ENCODE measurements at places on chromosomes 13 and 19.

GRCh38 chr19:41746593-41747227 lies 8.6 kb upstream of the CEACAM6 start:
- DNase-seq, result peak; percentile 46

DNA sequence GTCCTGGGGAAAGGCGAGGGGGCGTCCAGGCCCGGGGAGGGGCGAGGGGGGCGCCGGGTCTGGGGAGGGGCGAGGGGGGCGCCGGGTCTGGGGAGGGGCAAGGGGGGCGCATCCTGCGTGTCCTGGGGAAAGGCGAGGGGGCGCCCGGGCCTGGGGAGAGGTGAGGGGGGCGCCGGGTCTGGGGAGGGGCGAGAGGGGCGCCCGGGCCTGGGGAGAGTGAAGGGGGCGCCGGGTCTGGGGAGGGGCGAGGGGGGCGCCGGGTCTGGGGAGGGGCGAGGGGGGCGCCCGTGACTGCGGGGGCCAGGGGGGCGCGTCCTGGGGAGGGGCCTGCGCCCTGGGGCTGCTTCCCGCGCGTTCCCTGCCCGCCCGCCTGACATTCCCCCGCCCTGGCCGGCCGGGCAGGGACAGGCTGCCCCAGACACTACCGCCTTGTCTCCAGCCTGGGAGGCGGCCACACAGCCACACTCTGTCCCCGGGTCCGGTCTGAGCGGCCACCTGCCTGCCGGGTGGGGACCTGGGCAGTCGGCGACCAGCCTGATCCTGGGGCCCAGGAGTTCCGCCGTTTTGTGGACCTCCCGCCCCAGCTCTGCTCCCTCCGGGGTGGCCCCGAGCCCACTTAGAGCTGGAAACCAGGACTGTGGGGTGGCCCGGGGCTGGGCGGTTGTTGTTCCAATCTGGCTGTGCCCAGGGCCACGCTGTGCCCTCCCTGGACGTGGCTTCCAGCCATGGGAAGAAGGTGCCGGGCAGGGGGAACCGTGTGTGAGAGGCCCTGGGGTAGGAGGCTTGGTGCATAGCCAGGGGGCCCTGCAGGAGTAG lies 11.8 kb downstream of the PALM start:
- no peak for DNase-seq

DNA sequence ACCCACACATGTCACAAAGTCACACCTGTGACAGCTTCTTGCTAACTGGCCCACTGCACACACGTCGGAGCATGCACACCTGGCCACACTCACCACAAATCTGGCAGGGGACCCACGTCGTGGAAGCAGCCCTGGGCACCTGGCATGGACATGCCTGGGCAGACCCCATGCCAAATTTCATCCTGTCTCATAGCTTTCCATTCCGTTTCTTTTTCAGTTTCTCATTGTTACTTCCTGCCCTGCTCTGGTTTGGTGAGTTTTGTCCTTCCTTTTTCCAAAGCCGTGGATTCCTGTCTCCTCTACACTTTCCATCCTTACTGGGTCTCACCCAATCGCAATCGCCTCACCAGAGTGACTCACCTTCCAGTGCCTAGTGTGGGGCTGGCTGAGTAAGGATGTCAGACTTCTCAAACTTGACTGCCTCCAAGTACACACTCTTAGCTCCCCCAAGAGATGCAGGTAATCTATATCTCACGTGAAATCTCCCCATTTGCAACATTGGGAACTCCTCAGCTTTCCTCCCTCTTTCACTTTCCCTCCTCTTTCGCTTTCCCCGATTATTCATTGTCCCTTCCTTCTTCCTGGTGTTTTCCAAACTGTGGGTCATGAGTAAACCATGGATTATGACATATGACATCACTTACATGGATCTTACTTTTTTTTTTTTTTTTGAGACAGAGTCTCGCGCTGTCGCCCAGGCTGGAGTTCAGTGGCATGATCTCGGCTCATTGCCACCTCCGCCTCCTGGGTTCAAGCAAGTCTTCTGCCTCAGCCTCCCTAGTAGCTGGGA lies 1.6 kb upstream of the BBC3 start:
- no peak for DNase-seq

GRCh38 chr13:102400675-102401145 lies 1.1 kb downstream of the FGF14 start:
- no peak for DNase-seq

DNA sequence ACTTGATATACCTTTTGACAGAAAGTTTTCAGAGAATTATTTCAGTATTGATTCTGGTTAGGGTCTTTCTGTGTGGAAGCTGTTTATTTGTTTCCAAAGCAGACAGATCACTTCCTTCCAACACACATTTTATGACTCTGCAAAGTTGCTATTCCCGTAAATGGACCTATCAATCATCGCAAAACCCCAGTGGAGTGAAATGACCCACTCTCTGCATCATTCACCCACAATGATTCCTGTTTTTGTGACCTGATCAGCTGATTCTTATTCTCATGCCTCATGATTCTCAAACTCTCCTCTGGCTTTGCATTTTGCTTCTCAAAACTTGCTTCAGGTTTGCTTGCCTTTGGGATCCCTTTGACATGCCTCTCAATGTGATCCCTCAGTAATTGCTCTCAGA lies 453.7 kb downstream of the PCDH17 start:
- no peak for DNase-seq

DNA sequence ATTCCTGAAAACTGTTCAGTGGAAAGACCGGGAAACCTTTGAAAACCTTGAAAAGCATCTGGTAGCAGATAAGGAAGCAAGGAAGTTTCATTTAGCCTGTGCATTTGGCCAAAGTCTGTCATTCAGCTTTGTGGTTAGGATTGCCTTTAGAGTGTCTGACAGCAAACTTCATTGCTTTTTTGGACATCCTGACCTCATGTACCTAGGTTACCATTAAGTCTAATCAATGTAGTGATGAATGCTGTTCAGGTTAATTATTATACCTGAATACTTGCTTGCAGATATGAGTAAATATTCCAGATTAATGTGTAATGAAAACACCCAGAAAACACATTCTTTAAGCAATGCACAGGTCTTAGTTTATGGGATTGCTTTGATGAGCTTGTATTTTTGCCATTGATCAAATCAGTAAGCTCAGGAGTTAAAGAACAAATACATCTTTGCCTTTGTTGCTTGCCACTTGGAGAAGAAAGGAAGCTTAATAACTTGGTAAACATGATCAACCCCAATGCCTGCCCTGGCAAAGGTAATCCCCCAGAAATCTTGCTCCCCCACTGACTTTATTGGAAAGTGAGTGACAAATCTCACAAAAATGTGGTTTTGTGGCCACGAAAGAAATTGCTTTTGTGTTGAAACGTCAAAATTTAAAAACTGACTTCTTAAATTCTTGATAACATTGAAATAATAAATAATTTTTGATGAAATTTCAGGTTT lies 87.4 kb downstream of the SLC15A1 start:
- no peak for DNase-seq

DNA sequence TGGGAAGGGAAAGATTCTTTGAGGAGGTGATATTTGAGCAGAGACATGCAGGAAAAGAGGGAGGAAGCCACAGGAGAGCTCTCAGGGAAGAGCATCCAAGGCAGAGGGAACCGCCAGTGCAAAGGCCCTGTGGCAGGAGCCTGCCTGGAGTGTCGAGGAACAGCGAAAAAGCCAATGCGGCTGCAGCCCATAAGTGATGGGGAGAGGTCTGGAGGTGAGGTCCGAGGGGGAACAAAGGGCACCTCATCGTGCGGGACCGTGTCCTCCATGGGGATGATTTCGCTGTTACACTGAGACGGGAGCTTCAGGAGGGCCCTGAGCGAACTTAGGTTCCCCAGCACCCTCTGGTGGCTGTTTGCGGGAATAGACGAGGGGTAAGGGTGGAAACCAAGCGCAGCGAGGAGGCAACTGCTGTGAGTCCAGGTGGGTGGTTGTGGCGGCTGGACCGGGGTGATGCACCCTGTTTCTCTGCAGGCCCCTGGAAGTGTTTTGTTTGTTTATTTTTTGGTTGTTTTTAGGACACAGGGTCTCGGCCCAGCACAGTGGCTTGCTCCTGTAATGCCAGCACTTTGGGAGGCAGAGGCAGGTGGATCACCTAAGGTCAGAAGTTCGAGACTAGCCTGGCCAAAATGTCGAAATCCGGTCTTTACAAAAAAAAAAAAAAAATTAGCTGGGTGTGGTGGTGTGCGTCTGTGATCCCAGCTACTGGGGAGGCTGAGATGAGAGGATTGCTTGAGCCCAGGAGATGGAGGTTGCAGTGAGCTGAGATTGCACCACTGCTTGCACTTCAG lies 5.9 kb upstream of the EHD2 start:
- DNase-seq, result peak; percentile 78

- no peak for DNase-seq
Observed at GRCh38 chr19:33823341-33823740, 26.7 kb downstream of the KCTD15 start.

DNA sequence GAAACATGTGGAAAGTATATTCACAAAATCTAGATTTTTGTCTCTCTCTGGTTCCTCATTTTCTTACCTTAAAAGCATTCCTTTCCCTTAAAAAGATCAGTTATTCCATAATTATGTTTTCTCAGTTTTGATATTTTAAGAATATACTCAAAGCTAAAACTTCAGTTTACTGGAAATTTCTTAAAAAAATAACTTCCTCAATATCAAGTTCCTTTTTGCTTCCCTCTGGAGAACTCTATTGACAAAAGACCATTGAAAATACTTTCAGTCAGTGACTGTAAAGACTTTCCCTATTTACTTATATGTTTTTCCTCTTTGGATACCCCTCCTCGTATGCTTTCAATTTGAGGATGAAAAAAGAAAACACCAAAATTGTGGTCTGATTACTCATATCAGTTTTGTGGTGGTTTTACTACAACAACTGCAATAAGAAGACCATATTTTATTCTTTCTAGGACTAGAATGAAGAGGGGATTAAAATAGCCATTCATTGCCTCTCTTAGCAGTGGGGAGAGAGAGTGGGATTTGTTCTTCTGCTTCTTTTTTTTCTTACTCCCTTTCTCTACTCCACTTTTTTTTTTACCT lies 113.2 kb downstream of the ESD start:
- DNase-seq, result no peak

GRCh38 chr19:16836115-16837034 lies 7.2 kb downstream of the SIN3B start:
- DNase-seq, result no peak

GRCh38 chr13:49421391-49421790 lies 22.5 kb downstream of the CAB39L start:
- peak; percentile 14 for DNase-seq

- DNase-seq, result no peak
Observed at GRCh38 chr13:98937911-98938381, 39.9 kb downstream of the DOCK9 start.

DNA sequence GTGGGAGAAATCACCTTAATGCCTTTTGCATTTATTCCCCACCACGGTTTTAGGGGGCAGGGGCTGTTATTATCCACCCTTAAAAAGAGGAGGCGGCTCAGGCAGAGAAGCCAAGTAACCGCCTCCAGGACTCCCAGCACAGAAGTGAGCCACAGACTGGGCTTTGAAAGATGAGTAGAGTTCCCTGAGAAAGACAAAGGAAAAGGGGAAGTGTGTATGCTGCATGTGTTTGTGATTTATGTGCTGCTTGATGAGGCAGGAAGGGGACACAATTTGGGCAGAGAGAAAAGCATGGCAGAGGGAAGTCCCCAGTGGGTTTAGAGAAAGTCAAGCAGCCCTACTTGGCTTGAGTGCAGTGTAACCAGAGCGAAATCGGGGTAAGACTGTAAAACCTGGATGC lies 85.0 kb downstream of the DOCK9 start:
- no peak for DNase-seq

GRCh38 chr19:8831373-8831772 lies 731 bp downstream of the ZNF558 start:
- no peak for DNase-seq

DNA sequence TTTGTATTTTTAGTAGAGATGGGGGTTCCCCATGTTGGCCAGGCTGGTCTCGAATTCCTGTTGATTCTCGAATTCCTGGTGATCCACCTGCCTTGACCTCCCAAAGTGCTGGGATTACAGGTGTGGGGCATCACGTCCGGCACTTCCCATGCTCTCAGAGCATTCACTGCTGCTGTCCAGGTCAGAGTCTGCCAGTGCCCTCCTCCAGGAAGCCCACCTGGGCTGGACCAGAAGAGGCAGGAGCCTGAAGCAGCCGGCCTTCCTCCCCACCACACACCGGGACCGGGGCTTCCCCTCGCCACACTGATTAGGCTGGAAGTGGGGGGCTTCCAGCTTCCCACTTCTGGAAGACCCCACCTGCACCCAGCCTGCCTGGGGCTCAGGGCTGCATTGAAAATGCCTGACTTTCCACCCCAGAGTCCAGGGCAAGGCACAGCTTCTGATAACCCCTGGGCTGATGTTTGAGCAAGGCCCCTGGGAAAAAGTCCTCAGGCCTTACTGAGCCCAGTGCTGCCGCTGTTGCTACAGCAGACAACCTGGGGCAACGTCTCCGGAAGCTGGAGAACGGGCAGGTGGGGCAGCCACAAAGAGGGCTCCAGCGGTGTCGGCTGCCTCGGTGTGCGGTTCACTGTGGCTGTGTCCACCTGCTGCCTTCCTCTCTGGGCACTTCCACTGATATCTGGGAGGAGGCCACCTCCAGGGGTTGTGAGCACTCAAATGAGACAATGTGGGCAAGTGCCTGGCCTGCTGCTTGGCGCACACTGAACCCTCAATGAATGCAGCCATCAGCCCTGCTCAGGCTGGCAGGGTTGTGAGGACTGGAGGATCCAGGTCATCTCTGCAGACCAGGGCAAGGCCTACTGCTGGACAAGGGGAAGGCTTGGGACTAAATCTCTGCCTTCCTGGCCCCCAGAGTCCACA lies 22.6 kb downstream of the CEBPA start:
- no peak for DNase-seq

DNA sequence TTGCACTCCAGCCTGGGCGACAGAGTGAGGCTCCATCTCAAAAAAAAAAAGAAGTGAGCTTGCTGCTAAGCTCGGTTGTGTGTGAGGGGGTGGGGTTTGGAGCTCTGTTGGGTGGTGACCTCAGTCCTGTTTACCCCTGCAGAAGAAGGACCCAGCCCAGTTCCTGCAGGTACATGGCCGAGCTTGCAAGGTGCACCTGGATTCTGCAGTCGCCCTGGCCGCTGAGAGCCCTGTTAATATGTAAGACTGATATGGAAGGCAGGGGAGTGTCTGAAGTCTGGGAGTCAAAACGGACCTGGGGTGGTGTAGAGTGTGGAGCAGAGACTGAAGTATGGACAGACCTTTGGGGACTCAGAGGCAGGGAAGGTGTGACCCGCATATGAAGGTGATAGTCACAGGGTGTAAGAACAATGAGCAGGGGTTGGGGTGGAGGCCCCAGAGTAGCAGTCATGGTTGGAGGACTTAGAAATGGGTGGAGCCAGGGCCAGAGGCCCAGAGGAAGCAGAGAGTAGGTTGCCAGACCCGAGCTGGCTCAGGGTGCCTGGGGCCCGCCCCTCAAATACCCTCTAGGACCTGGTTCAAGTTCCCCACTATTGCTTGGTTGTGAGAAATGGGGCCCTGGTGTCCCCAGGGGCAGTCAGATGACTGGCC lies 13.2 kb downstream of the CLASRP start:
- no peak for DNase-seq

DNA sequence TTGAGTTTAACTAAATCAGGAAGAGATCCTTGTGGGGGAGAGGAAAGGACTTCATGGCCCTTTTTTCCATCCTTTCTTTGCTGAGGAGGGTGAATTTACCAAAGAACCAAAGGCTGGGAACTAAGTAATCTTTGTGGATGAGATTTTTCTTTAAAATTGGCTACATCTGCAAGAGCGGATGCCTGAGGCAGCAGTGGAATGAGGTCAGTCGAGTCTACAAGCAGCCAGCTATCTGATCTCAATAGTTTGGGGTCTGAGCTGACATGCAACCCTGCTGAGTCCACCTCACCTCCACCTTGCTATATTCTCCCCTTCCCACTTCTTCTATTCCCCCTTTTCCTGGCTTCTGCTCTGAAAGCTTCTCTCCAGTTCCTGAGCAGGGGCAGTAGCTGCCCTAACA lies 3.6 kb upstream of the DNAJC15 start:
- no peak for DNase-seq

- DNase-seq, result no peak
Observed at GRCh38 chr13:83352391-83352790, 529.9 kb downstream of the SLITRK1 start.
